Smooth muscle cell of the coronary artery (primary cell): ENCODE measurements at places on chromosomes 11 and 22. TPM values are rescaled to one million over a fixed set of nuclear protein-coding genes. Genes with fewer than 3 reads are reported as not detected.

Gene SCGB1A1
- not detected in 2 replicates for total RNA-seq

Gene NAV2
- total RNA-seq = 8.0 and 10.4 TPM in 2 replicates

Gene NCAM1
- 0.30 and 0.59 TPM in 2 replicates for total RNA-seq

Gene PRODH
- total RNA-seq = 0.08 and 0.59 TPM in 2 replicates

Gene PLAAT3
- 18.1 and 52.2 TPM in 2 replicates for total RNA-seq

Gene TEX12
- 0.15 TPM in 1 of 2 replicates, not detected in the other for total RNA-seq

Gene RAC2
- 3.9 and 10.9 TPM in 2 replicates for total RNA-seq

Gene CCDC73
- not detected in 2 replicates for total RNA-seq

Gene HIC2
- 2.0 and 3.0 TPM in 2 replicates for total RNA-seq

Gene C11orf91
- total RNA-seq = not detected in 2 replicates

Gene POTEH
- total RNA-seq = not detected in 2 replicates

Gene SULT4A1
- 0.15 and 0.35 TPM in 2 replicates for total RNA-seq

Gene GRK3
- total RNA-seq = 0.53 and 0.59 TPM in 2 replicates
